ENCODE measurements at places on chromosomes 7 and 10.

GRCh38 chr7:23473844-23474093 lies 3.5 kb upstream of the IGF2BP3 start:
- no peak for DNase-seq

- DNase-seq, result no peak
Observed at GRCh38 chr7:18727115-18727870, 231.7 kb downstream of the HDAC9 start.

DNA sequence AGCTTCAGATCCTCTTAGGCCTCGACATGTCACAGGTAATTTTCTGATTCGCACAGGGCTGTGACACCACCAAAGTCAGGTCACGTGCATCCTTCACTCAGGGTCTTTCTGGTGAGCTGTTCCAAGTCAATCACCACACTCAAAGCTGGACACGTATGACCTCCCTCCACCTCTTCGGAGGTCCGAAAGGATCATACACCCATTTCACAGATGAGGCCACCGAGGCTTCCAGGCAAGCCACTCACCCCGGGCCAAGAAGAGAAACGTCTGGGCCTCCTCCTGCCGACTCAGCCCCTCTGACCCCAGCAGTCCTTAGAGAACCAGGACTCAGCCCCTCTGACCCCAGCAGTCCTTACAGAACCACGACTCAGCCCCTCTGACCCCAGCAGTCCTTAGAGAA lies 74.6 kb downstream of the FOXL3 start:
- no peak for DNase-seq

- DNase-seq, result no peak
Observed at GRCh38 chr10:132056663-132057062, 9.1 kb upstream of the JAKMIP3 start.

DNA sequence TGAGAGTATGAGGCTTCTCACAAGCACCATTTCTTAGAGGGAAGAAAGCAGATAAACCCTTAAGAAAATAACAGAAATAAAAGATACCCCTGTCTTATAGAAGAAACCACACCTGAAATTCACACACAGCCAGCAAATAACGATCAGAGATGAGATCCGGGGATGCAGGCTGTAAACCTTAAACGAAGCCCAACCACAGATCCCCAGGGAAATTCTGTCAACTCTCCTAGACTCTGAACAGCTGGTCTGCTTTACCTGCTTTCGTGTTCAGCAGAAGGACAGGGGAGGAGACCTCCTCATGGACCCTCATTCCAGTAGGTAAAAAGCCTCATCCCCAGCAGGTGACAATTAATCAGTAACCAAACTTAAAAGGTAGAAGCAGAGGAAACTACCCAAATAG lies 45.0 kb downstream of the VOPP1 start:
- DNase-seq, result no peak

- DNase-seq, result no peak
Observed at GRCh38 chr10:96422525-96422924, 63.7 kb upstream of the OPALIN start.

- DNase-seq, result no peak
Observed at GRCh38 chr7:23918856-23919255, 208.8 kb downstream of the STK31 start.

DNA sequence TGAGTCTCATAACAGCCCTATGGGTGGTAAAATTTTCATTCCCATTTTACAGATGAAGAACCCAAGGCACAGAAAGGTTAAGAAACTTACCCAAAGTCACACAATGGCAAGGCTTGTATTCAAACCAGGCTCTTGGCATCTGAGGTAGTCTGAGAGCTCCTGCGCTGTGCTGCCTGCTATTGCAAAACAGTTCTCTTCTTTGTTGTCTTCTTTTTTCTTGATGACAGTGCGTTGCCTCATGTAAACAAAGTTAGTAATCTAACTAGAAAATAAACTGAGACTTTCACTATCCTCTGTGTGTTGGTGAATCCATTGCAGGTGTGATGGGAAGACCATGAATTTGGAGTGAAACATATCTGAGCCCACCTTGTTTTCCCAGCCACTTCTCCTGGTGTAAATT lies 240.8 kb downstream of the PTEN start:
- DNase-seq, result no peak

- no peak for DNase-seq
Observed at GRCh38 chr7:142248166-142249160, 9.4 kb downstream of the PRSS58 start.

- DNase-seq, result no peak
Observed at GRCh38 chr7:113008755-113009154, 77.9 kb downstream of the GPR85 start.

GRCh38 chr10:93148476-93148875 lies 74.8 kb downstream of the CYP26A1 start:
- DNase-seq, result no peak

- DNase-seq, result peak; percentile 54
Observed at GRCh38 chr10:6399231-6399741, 180.8 kb downstream of the PRKCQ start.

DNA sequence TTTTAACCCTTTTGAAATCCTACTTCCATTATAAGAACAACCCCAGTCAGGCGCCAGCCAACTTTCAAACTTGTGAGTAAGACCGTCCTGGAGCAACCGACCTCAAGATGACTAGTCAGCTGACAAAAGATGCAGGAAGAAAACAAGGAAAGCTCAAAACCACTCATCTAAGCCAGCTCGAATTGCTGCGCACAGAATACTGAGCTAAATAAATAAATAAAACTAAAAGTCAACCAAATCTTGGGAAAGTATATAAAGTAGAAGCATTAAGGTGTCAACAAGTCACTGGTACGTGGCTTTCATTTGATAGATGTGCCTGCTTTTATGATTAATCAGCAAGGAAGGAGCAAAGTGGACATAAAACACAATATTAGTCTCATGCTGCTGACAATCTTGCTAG lies 1269.8 kb downstream of the XPNPEP1 start:
- DNase-seq, result no peak

- DNase-seq, result no peak
Observed at GRCh38 chr10:24622781-24623301, 100.8 kb downstream of the ARHGAP21 start.

GRCh38 chr7:27967639-27968038 lies 213.0 kb downstream of the JAZF1 start:
- no peak for DNase-seq

GRCh38 chr10:1137499-1138163 lies 81.4 kb downstream of the WDR37 start:
- no peak for DNase-seq

GRCh38 chr7:137606061-137606674 lies 240.6 kb downstream of the DGKI start:
- no peak for DNase-seq

- DNase-seq, result no peak
Observed at GRCh38 chr10:109961174-109962001, 38.1 kb upstream of the XPNPEP1 start.

DNA sequence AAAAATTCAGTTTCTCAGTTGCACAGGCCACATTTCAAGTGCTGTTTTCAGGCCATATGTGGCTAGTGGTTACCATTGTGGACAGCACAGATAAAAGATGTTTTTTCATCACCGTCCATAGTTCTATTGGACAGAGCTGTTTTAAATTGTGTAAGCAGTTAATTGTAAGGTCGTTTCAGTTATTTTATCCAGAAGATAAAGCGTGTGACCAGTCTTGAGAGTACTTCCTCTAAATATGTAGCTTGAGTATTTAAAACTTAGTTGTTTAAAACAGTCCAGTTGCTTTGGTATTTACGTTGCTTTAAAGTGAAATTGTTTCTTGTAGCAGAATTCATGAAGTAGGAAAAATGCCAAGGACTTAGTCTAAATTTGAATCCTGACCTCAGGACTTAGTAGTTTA lies 66.9 kb downstream of the ZNRF2 start:
- no peak for DNase-seq

GRCh38 chr10:69573056-69573806 lies at the start of gene NEUROG3:
Gene NEUROG3, minus strand, starts transcription at chr10:69573422. Its CDS starts 379 bp downstream, at chr10:69573043.
- DNase-seq, result peak; percentile 17

DNA sequence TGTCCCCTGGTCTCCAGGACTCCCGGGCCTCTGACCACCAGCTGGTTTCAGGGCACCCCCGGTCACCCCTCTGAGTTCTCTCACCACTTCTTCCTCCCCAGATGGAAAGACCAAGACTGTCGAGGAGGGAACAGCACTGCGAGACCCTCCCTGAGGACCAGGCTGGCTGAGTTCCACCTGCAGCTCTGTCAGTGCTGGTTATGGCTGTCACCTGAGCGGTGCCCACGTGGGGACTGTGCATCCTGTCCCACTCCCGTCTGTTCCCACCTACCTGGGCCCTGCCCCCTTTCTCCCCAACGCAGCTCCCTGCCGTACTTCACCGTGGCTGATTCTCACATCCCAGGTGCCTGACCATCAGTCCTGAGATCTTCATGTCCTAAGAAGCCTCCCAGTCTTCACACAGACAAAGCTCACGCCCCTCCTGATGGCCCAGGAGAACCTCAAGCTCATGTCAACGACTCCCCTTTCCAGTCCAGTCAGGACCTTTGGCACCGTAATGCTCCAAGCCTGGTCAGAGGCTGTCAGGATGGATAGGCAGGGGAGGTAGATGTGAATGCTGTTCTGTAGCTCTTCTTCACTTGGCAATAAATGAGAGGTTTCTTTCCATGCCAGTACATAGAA lies 159.7 kb downstream of the USP6NL start:
- DNase-seq, result no peak

DNA sequence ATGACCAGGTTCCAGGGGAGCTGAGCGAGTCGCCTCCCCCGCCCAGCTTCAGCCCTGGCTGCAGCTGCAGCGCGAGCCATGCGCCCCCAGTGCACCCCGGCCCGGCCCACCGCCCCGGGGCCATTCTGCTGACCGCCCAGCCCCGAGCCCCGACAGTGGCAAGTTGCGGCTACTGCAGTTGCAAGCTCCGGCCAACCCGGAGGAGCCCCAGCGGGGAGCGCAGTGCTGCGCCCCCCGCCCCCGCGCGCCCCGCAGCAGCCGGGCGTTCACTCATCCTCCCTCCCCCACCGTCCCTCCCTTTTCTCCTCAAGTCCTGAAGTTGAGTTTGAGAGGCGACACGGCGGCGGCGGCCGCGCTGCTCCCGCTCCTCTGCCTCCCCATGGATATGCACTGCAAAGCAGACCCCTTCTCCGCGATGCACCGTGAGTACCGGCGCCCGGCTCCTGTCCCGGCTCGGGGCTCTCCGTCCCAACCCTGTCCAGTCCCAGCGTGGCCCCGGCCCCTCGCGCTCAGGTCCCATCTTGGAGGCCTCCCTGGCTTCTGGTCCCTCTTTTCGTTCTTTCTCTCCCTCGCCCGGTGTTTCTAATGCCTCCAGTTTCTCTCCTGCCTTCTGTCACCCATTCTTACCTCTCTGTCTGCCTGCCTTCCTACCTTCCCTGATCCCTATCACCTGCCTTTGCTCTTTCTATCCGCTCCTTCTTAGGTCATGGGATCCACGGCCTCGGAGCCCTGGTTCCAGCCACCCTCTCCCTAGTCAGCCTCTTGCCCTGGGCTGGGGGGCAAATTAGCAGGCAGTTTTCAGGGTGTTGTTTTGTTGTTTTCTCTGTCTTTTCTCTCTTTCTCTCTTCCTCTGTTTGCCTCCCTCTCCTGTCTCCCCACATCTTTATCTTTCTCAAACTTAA lies 751 bp downstream of the PAX2 start:
- DNase-seq, result no peak

DNA sequence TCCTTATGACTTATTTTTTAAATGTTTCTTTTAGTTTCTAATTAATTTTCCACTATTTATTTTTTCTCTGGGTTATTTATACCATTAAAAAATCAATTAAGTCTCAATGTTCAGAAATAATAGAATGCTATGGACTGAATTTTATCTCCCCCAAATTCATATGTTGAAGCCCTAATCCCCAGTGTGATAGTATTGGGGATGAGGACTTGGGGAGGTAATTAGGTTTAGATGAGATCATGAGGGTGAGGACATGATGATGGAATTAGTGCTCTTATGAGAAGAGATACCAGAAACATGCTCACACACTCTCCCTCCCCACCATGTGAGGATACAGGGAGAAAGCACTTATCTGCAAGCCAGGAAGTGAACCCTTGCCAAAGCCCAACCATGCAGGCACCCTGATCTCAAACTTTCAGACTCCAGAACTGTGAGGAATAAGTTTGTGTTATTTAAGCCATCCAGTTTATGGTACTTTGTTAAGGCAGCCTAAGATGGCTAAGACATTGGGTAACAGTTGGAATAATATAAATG lies 202.6 kb downstream of the MDFIC start:
- DNase-seq, result no peak

GRCh38 chr7:44286182-44286617 lies 39.2 kb downstream of the CAMK2B start:
- peak; percentile 60 for DNase-seq

DNA sequence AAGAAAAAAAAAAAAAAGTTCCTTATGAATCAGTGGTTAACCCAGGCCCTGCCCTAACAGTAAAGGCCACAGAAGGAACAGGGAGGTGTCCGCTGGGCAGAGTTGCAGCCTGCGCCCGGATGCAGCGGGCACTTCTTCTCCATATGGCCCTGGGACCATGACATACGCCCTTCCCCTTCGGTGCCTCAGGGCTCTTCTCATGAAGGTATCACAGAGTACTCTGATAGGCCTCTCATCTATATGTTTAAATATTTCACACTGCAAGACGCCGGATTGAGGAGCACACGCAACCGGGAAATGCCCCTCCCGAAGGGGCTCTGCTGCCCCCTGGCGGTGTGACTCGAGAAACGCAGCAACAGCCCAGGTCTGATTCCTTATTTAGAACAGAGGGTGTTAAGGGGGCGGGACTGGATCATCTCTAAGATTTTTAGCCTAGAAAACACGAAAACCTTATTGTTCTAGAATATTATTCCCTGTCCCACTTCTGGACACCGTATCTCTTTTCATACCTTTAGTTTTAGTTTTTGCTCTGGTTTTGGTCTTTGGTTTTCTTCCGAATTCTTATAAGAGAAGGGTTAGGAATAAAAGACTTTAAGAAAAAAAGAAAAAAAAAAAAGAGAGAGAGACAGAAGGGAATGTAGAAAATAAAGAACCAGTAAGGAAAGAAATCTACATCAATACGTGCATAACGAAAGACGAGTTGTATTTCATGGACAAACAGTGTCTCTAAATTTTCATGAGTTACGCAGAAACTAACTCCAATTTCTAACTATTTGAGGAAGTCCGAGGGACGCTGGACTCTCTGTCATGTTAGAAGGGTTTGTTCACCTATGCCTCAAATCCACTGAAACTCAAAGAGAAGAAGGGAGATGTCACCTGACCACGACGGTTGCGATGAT lies 12.0 kb downstream of the DAGLB start:
- DNase-seq, result peak; percentile 71

DNA sequence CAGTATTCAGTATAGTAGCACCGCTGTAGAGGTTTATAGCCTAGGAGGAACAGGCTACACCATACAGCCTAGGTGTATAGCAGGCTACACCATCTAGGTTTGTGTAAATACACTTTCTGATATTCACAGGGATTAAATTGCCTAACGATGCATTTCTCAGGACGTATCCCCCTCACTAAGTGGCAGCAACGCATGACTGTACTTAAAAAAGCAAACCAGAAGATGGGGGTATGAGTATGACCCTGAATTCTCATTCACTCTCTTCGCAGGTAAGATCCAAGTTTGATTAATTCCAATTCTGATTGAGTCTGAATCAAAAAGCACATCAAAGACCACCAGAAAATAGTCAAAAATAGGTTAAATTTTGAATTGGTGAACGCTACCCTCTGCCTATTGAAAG lies 972 bp downstream of the ORC5 start:
- DNase-seq, result no peak

GRCh38 chr10:58982470-58983239 lies 193.8 kb upstream of the PHYHIPL start:
- DNase-seq, result no peak

- no peak for DNase-seq
Observed at GRCh38 chr10:37495415-37495814, 362.0 kb downstream of the ZNF248 start.
